ENCODE measurements at places on chromosomes 12 and 14. TPM values are rescaled to one million over a fixed set of nuclear protein-coding genes. Genes with fewer than 3 reads are reported as not detected.

HHIPL1 gene
- polyA plus RNA-seq = 1.4 TPM

PLEKHG7 gene
- not detected for polyA plus RNA-seq

ANGEL1 gene
- polyA plus RNA-seq = 8.4 TPM

TCL1A gene
- polyA plus RNA-seq = not detected

FAM90A1 gene
- polyA plus RNA-seq = 0.09 TPM

TAS2R19 gene
- 0.29 TPM for polyA plus RNA-seq

WASHC3 gene
- 54.8 TPM for polyA plus RNA-seq

GALNT8 gene
- polyA plus RNA-seq = not detected

WNT1 gene
- polyA plus RNA-seq = not detected

EIF5 gene
- polyA plus RNA-seq = 181 TPM

MYF6 gene
- not detected for polyA plus RNA-seq

ANKRD33 gene
- not detected for polyA plus RNA-seq

LRFN5 gene
- polyA plus RNA-seq = 1.8 TPM

ERG28 gene
- 15.4 TPM for polyA plus RNA-seq

CCDC184 gene
- polyA plus RNA-seq = 0.22 TPM

ABCD2 gene
- not detected for polyA plus RNA-seq

NFATC4 gene
- polyA plus RNA-seq = 35.8 TPM

GPR68 gene
- 0.94 TPM for polyA plus RNA-seq

REP15 gene
- 0.48 TPM for polyA plus RNA-seq

SERPINA10 gene
- polyA plus RNA-seq = not detected

CLEC4E gene
- polyA plus RNA-seq = not detected

FGD4 gene
- polyA plus RNA-seq = 2.1 TPM

KRT6C gene
- not detected for polyA plus RNA-seq

COX8C gene
- not detected for polyA plus RNA-seq

PIWIL1 gene
- not detected for polyA plus RNA-seq

CMA1 gene
- polyA plus RNA-seq = not detected

IQSEC3 gene
- 0.10 TPM for polyA plus RNA-seq

ERBB3 gene
- polyA plus RNA-seq = 1.4 TPM

CCDC197 gene
- polyA plus RNA-seq = not detected

GLIPR1L2 gene
- 0.13 TPM for polyA plus RNA-seq

PLEK2 gene
- polyA plus RNA-seq = 1.5 TPM

NELL2 gene
- polyA plus RNA-seq = 0.26 TPM

CLEC1B gene
- not detected for polyA plus RNA-seq

AKAP3 gene
- 0.55 TPM for polyA plus RNA-seq

ADCY4 gene
- polyA plus RNA-seq = not detected

KRT6B gene
- polyA plus RNA-seq = not detected

SIX6 gene
- not detected for polyA plus RNA-seq

GPR84 gene
- not detected for polyA plus RNA-seq

PMEL gene
- 5.9 TPM for polyA plus RNA-seq

CKB gene
- 120 TPM for polyA plus RNA-seq

ATP5F1B gene
- polyA plus RNA-seq = 915 TPM

IFNG-AS1 gene
- polyA plus RNA-seq = not detected

PPP1R1A gene
- polyA plus RNA-seq = not detected

P2RX7 gene
- polyA plus RNA-seq = 0.07 TPM

RAPGEF3 gene
- polyA plus RNA-seq = 2.0 TPM

CEP170B gene
- 13.1 TPM for polyA plus RNA-seq

CPNE6 gene
- not detected for polyA plus RNA-seq

MYH7 gene
- polyA plus RNA-seq = not detected

SRGAP1 gene
- polyA plus RNA-seq = 10.2 TPM

GPRC5D gene
- polyA plus RNA-seq = not detected

KLRD1 gene
- 0.10 TPM for polyA plus RNA-seq

HCFC2 gene
- 12.0 TPM for polyA plus RNA-seq

TMEM30B gene
- polyA plus RNA-seq = 0.03 TPM

OR4M1 gene
- not detected for polyA plus RNA-seq

CEP128 gene
- polyA plus RNA-seq = 1.3 TPM

IRF2BPL gene
- 14.5 TPM for polyA plus RNA-seq

KRT3 gene
- polyA plus RNA-seq = not detected

Measured in IMR-90 (cell line).